Peyer's patch (tissue), 4 donors: ENCODE measurements at places on chromosomes 12 and 14.

- DNase-seq = no peak
Measured at GRCh38 chr14:44403193-44403592, 103.9 kb downstream of the FSCB start.

- no peak for DNase-seq
Measured at GRCh38 chr14:50070840-50071548, 45.4 kb downstream of the VCPKMT start.

DNA sequence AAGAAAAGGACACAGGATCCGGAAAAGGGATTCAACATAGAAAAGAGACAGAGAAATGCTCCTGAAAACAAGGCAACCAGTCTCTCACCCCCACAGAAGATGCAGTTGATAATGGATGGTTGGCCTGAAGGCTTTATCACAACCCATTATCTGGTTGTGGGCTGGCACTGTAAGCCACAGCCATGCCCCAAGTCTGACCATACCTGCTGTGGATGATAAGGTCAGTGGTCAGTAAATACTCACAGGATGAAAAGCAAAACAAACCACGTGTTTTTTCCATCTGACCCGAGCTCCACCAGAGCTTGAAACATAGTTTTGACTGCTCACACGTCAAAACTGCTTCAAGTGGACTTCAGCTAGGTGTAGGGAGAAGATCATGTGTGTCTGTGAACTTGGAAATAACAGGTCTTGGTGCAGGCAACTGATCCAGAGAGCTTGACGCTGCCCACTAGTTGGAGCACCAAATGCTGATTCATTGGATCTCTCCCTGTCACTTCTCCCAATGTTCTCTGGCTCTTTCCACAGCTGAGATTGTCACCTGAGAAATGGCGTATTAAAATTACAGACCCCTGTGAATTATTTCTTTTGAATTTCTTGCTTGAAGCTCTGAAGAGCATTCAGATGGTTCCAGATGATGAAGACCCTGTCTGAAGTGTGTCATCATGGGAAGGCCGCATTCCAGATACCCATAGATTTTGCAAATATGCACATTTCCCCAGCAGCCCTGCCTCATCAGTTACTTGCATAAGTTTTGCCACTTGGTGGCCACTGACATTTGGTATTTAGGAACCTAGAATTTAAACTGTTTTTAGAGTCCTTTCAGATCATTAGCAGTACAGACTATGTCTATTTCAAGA, 8.5 kb downstream of the TMEM233 start:
- no peak for DNase-seq

DNA sequence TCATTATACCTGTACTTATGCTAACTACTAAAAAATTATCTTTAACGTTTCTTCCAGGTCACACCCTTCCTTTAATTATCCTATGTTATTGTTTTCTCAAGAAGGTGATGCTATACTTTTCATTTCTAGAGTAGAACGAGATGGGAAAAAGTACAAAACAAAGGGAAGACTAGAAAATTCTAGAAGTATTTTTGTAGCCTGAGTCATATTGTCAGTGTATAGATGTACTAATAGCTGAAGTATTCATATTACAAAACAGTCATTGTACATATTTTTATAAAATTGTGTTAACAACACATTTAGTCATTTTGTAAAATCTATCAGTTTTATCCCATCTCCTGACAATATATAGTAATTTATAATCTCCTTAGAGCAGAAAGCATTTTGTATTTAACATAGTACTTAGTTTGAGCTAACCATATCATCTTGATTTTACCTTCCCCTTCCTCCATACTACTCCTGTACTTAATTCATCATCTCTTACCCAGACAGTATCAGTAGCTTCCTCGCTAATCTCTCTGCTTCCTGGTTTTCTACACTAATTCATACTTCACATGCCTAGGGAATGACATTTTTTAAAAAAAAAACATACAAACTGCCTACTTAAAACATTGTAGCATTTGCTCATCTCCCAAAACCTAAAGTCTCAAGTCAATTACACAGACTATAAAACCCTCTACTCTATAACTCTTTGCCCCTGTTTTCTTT, 920.9 kb downstream of the RPS29 start:
- DNase-seq = no peak

DNA sequence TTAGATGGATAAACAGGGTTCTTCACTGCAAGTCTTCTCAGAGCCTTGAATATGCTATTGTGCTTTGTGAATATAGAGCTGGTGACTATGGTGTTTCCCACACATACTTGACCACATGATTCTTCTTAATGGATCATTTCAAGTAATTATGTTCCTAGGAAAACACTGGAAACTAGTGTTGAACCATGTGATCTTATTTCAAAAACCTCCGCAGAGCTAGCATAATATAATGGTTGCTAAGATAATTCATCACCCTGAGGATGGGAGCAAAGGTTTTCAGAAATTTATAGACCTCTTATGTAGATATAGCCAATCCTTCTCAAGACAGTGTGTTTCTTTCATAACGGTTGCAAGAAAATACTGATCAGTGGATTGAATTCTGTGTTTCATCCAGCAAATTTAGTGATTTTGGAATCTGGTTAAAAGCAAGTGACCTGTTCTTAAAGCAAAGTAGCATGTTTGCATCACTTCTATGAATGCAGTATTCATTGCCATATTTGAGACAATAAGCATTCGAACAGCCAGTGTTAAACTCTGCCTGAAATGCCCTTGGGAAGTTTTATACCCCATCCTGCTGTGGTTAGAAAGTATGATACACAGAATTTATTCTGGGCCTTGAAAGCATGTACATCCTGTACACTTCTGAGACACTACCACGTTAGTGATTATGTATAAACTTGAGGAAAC, 341.0 kb upstream of the E2F7 start:
- no peak for DNase-seq

DNA sequence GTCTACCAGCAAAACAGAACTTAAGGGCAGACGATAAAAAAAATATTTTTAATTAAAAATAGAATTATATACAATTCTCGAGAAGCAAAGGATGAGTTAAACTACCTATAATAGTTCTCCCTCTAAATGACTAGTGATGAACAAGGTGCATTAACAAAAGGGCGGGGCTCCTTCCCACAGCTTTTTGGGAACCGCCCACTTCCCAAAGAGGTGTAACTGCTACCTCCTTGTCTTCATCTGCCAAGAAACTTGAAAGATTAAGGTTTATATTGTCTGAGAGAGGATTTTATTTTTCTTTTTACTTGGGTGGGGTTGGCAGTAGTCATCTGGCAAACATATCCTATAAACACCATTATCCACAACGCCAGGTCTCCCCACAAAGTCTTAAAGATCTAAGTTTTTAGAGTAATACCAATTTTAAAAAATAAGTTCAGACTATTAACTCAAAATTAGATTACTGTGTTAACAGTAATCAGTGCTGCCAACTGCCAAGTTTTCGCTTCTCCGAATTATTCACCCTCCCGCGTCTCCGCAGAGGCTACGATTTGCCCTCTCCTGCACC, 938 bp downstream of the RALGAPA1 start:
- peak; percentile 36 for DNase-seq

- no peak for DNase-seq
Measured at GRCh38 chr12:3012786-3013185, 53.6 kb downstream of the TEAD4 start.

DNA sequence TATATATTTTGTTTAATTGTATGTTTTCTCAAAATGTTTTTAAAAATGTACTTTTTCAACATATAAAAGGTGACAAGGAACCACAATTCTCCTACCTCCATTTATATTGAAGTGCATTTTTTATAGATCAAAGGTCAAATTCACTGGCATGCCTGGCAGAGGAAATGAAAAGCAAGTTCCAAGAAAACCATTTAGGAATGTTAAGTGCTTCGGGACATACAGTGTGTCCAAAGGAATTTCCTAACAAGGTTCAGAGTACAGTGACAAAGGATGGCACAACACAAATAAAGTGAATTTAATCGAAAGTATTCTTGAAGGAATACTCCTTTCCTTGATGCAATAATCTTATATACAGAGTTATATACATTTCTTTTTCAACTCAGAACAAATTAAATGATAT, 242.3 kb downstream of the CCER1 start:
- DNase-seq = no peak

DNA sequence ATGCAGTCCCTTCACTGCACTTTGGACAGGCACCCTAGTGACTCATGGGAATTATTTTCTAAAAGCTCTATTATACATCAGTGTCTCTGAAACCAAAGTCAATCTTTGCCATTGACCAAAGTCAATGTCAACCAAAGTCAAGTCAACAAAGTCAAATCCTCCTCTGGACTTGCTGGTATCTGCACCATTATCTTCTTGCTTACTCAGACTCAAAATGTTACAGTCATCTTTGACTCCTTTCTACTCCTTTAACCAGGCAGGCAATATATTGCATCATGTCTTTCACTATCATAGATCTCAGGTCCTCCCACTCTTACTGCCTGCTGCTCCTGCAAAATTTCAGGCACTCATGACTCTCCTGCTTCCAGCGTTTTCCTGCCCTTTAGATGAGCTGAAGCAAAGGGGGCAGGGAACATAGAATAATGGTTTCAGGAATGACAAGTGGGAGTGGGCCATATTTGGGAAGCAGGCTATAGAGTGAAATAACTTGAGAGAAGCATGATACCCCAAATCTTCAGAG, 39.2 kb downstream of the IGF1 start:
- no peak for DNase-seq

GRCh38 chr14:69559581-69560011, 15.1 kb downstream of the CCDC177 start:
- DNase-seq = no peak

- no peak for DNase-seq
Measured at GRCh38 chr14:24093207-24093900, 757 bp upstream of the PCK2 start.

- no peak for DNase-seq
Measured at GRCh38 chr12:20364501-20364900, 3.8 kb upstream of the PDE3A start.

DNA sequence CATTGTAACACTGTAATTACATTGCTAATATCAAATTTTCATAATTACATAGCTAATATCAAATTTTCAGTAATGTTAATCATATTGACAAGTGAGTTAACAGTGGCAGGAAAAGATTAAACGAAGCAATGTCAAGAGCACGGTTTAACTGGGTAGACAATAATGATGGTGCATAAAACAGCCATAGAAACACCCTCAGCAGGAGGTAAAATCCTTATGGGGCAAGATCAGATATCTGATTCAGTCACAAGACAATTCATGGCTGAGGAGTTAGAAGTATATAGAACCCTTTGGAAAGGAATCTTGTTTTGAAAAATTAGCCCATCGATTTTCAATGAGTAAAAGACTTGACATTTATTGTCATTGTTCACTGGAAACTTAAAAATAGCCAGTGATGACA, 190.6 kb downstream of the SLC2A13 start:
- DNase-seq = no peak

DNA sequence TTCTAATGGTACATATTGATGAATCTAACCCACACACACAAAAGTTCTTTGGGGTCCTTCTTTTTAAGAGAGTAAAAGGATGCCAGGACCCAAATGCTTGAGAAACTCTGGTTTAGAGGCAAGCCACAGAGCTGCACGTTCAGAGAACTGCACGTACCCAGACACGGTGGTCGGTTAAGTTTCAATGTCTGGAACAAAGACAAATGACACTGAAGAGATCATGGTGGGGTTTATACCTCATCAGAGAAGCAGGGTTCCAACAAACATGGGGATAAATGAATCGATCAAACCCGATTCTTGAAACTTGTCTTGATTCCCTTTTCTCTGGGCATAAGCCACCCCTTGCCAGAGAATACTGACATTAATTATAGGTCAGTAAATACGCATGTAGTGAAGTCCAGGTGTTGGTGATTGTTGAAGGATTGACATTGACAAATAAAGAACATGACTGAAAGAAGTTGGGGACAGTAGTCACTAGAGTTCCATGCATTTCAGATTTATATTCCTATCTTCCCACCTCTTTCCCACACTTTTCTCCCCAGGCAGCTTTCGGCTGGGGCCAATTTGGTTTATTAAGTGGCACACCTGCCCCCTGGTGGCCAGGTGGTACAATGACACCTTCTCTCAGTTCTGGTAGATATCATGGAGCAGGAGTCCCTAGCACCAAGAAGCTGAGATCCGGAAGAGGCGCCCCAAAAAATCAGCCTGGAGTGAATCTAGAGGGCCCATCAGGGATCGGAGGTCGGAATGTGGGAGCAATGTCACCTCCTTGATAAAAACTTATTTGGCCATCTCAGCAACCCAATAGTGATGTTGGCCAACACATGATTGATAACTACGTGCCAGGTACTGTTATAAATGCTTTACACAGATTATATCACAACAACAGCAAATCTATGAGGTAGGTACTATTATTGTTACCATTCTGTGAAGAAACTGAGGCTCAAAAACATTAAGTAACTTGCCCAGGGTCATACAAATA, 17.8 kb upstream of the HDAC7 start:
- peak; percentile 68 for DNase-seq

DNA sequence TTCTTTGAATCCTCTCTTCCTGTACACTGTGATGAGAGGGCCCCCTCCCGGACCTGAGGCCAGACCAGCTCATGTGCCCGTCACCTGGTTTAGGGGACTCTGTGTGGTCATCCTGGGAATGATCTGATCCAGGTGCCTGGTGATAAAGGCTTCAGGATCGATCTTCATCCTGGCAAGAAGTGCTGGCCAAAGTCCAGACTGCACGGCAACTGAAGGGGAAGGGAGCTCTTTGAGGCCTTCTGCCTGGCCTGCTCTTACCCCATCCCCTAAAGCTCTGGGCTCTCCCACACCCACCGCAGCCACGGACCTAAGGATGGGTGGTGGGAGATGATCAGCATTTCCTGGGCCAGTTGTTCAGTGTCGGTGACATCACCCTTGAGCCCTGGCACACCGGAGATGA, 31.8 kb downstream of the GCN1 start:
- DNase-seq = no peak

DNA sequence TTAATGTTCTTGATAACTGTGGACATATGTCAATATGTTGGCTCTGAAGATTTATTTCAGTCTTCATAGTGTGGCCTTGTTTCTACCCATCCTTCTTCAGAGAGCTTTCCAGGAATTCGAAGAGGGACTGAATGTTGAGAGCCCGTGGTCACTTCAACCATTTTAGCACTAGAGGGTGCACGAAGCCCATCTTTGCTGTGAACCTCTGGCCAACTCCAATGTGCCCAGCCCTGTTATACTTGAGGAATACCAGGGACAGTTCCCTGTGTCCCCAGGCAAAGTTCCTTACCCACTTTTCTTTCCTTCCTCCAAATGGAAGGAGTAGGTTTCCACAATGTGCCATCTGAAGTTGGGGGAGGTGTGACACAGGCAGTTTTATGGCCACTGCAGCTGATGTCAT, 603.5 kb downstream of the RPL10L start:
- DNase-seq = no peak

GRCh38 chr14:69288956-69289705, 29.2 kb downstream of the GALNT16 start:
- no peak for DNase-seq

- no peak for DNase-seq
Measured at GRCh38 chr12:101671833-101672232, 25.6 kb upstream of the CHPT1 start.

- no peak for DNase-seq
Measured at GRCh38 chr12:80217011-80217535, 117.7 kb downstream of the OTOGL start.

GRCh38 chr14:29630566-29631160, 297.0 kb downstream of the PRKD1 start:
- DNase-seq = no peak
